ENCODE measurements at places on chromosomes 4 and X.

DNA sequence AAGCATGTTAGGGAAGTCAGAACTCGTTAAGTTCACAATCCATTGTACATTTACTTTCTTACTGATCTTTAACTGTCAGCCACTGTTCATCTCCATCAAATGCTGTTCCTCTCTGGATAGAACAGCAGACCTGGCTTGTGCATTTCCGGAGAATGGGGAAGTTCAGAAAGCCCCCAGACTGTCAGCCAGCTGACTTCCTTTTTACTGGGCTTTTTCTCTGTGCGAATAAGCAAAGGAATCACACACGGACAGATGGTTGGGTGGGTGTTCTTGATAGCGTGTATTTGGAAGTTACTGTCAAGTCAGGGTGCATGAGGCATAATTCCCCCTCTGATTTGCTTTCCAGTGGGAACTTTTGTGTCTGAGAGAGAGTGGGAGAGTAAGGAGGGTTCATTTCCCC is 56.8 kb downstream of the TSPAN7 start:
- DNase-seq = peak; percentile 3

- DNase-seq = peak; percentile 62
Observed at GRCh38 chrX:78321809-78322208, 5.6 kb downstream of the CYSLTR1 start.

DNA sequence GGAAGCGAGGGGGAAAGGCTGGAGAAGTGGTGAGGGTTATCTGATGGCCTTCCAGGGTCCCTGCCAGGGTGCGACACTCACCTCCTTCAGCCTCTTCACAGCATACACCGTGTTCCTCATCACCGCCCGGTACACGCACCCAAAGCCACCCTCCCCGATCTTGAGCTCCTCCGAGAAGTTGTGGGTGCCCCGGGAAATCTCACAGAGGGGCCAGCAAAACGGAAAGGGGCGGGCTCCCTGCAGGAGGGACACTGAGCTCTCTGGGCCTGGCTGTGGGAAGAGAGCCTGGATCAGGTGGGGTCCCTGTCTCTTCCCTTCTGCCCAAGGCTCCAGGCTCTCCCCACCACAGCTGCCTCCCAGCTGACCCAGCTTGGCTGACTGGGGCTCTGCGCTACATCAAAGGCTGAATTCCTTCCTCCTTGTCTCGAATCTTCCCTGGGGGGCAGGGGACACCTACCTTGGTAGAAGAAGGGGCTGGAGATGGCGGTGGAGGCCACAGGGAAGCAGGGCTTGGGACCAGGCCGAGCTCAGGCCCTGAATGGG is 1.1 kb downstream of the IRAK1 start:
- DNase-seq = no peak

- no peak for DNase-seq
Observed at GRCh38 chr4:79164907-79165610, 160.8 kb downstream of the NAA11 start.

- no peak for DNase-seq
Observed at GRCh38 chr4:3712936-3713335, 53.2 kb upstream of the ADRA2C start.

GRCh38 chr4:125522992-125523391 is 208.2 kb downstream of the FAT4 start:
- DNase-seq = no peak

DNA sequence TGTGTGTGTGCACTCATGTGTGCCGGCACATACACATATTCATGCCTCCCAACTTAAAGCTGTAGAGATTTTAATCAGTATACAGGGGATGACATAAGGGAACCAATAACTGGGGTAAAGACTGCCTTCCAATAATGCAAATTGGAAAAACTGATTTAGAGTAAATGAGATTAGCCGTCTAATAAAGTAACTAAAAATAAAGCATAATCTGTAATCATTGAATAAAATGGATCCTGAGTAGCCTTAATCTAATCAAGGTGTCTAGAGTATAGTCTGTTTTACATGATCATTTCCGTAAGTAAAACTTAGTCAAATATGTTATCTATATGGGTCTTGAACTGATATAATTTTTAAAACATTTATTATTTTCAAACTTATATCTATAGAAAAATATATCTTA is 925.8 kb downstream of the FSTL5 start:
- DNase-seq = no peak

GRCh38 chr4:81470456-81471297 is 1.0 kb downstream of the RASGEF1B start:
- DNase-seq = peak; percentile 83

Measured in CD4-positive, alpha-beta T cell treated with Interleukin-1 beta for 1 hour (primary cell).